GM12865 (cell line): ENCODE measurements at places on chromosomes 3 and 15.
A peak's percentile ranks its signal among the peaks of the same experiment; 100 is the strongest.

DNA sequence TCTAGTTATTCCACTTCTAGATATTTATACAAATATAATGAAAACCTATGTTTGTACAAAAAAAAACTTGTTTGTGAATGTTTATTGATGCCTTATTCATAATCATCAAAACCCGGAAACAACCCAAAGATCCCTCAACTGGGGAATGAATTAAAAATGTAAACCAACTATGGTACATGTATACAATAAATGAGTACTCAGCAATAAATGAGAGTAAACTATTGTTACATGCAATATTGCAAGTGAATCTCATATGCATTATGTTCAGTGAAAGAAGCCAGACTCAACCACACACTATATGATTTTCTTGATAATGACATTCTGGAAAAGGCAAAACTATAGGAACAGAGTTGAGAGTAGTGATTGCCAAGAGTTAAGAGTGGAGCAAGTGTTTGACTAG is 12.3 kb downstream of the ZNF860 start:
- DNase-seq, result no peak

DNA sequence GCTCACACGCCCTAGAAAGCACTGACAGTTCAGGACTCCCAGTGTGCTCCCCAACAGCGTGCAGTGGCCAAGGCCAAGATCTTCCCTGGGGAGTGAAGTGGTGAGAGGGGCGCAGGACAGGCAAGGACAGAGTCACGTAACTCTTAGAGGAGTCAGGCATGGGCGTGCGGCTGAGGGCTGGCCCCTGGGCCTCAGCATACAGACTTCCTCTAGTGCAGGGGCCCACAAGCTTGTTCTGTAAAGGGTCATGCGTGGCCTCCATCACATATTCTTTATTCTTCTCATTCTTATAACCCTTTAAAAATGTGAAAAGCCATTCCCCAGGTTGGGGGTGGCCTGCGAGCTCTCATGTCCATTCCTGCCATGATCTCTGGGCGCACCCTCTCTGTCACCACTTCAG is 25.2 kb downstream of the TMEM43 start:
- DNase-seq, result no peak

- DNase-seq, result no peak
Measured at GRCh38 chr3:32045091-32045915, 61.1 kb upstream of the GPD1L start.

DNA sequence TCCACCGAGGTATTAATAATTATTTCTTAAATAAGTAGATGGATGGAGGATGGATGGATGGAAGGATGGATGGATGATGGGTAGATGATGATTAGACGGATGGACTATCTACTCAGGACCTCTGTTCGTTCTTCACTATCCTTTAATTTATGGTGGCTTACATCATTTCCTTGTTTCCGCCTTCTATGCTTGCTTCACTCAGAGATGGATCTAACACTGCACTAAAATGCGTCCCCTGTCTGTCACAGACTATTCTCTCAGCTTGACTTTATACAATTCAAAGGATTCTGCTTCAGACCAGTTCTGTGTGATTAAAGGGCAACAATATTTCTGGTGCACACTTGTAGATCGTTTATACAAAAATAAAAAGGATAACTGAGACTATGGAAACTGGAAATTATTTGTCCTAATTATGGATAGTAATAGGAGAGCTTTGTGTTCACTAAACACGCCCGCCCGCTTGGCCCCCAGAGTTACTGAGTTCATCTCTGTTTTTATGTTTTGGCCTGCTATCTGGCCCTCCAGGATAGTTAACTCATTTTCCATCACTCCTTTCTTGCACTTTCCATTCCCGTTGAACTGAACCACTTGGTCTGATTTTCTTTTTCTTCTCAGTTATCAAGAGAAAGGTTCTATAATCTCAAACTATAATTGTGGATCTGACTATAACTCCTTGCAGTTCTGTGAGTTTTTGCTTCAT is 41.4 kb upstream of the CA12 start:
- DNase-seq, result no peak

DNA sequence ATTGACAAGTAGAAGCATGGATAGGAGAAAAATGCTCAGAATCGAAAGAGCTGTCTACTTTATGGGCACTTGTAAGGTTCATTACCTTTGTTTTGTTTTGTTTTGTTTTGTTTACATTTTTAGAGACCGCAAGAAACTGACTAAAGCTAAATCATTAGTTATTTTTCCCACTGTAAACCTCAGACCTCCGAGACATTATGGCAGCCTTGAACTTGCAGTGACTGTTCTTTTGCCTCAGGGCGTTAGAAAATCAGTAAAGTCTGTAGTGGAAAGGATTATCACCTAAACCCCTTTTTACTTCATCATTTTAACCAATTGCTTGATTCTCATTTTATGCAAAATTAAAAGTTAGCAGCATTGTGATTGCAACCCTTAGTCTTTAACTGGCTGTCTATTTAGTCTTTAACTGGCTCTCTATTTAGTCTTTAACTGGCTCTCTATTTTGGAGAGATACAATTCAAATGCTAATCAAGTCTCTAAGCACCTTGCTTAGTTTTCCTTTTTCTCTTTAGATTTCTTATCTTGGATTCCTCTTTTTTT is 383.3 kb upstream of the ROBO2 start:
- DNase-seq, result no peak

GRCh38 chr3:126179825-126180476 is 435 bp downstream of the ALDH1L1 start:
- no peak for DNase-seq

GRCh38 chr15:33068007-33068481 is 126.5 kb downstream of the FMN1 start:
- DNase-seq, result no peak

- DNase-seq, result no peak
Measured at GRCh38 chr3:148697306-148698189, at the start of gene AGTR1. AGTR1 (plus strand) TSS chr3:148697903; CDS start chr3:148741036, 43,133 bp downstream.

GRCh38 chr3:60660026-60660425 is 591.2 kb downstream of the FHIT start:
- DNase-seq, result no peak

DNA sequence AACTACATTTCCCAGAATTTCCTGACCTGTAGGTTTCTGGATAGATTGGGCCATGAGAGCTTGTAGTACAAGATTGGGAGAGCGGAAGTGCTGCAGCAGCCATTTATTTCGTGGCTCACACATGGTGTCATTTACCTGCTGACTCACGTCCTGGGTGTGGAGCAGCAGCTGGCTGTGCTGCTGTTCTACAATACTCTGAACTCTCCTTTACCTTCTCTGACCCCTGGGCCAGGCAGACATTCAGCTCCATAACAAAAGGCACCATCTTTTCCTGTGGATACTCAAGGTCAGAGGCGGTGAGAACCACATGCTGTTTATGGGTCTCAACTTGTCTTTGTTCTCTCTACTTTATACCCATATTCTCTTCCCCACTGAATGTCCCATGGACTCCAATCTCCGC is 490.2 kb downstream of the IGSF11 start:
- no peak for DNase-seq

DNA sequence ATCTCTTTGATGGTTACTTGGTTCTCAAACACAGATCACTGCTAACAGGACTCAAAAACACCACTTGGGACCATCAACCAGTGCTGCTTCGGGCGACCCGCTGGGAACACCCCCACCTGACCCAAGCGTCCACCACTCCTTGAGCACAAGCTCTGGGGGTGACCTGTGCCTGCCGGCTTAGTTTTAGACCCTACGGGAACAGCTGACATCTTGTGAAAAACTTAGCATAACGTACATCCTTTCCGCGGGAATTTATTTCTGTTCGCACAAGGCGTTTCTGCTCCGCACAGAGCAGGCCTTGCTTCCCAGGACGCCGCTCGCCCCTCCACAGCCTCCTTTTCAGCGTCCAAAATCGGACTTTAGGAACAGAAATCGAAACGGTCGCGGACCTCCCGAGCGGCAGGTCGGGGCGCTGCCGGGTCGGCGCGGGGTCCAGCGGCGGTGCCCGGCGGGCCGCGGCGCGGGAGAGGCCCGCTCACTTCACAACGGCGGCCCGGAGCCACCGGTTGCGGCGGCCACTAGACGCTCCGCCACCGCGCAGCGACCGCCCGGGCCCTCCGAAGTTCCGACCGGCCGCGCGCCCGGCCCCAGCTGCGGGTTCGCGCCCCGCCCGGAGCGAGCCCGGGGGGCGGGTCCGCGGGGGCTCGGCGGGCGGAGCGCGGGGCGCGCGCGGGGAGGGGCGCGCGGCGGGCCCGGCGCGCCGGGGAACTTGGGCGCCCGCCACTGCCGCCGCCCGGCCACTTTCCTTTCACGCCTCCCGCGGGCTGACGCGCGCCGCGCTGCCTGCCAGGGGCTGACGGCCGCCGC is 959 bp downstream of the SFMBT1 start:
- peak; percentile 83 for DNase-seq

DNA sequence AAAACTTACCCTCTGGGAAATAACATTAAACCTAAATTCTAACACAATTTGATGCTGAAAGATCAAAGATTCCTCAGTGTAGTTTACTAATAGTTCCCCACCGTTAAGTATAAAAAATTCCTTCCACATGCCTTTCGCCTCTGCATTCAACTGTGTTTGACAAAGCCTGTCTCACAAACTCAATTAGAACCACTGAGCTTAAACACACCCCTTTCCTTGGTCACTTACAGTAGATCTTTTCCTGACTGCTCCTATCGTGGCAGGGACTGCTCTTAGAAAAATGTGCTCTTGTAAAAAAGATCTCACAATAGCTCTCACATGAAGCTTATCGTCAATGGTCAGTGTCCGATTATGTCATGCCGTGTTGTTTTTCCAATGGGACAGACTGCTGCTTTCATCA is 8.9 kb upstream of the KBTBD8 start:
- no peak for DNase-seq

GRCh38 chr3:102722317-102722716 is 287.5 kb downstream of the ZPLD1 start:
- no peak for DNase-seq

DNA sequence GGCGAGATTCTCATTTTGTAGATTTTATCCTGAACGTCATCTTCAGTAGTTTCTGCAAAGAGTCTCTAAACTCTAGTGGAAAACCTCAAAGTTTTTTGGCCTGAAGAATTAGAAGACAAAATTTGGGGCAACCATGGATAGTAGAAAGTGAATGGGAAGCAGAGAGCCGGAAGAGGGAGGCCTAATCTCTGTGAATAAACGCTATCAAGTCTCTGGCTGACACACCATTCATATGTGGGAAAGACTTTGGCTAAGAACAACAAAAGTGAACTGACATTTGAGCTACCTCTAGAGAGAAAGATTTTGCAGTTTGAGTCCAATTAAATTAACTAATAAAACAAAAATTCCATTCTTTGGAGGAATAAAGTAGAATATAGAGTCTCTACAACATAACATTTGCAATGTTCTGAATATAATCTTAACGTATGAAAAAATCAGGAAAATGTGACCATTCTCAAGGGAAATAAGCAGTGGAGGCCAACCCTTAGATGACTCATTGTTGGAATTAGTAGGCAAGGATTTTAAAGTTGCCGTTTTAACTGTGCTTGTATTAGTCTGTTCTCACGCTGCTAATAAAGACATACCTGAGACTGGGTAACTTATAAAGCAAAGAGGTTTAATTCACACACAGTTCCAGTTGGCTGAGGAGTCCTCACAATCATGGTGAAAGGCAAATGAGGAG is 184.6 kb downstream of the C3orf38 start:
- no peak for DNase-seq

DNA sequence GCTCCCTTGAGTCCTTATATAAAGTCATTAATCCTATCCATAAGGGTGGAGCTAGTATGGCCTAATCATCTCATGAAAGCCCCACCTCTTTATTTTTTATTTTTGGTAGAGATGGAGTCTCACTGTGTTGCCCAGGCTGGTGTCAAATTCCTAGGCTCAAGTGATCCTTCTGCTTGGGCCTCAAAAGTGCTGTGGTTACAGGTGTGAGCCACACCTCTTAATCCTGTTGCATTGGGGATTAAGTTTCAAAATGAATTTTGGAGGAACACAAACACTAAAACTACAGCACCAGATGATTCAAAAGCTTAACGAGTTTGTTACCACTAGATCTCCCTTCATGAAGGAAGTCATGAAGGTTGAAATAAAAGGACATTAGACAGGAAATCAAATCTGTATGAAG is 27.7 kb downstream of the RAB7A start:
- no peak for DNase-seq

GRCh38 chr3:138594150-138594934 is at the start of gene CEP70:
CEP70 (minus strand) TSS chr3:138594260; CDS start chr3:138572927, 21,333 bp downstream.
- peak; percentile 88 for DNase-seq

DNA sequence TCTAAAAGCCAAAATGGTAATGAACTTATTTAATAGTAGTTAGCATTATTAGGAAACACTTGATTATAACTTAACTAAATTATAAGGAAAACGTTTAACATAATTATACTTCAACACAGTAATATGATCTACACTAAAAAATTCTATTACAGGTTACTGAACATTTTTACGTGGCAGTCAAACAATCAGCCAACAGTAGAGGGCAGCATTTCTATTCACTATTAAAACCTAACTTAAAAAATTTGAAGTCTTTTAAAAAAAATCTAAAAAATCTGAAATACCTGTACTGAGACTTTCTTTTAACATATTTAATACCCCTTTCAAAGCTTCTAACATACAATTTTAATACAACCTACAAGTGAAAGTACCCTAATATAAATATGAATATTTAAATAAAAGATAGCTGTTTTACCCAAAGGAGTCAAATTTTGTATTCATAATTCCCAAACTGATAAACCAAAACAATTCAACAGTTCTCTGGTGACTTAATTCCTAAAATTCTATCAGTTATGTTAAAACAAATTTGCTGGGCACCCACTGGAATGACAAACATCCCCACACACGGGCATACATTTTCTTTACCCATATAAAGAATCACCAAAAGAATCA is 41.5 kb downstream of the DLG1 start:
- DNase-seq, result peak; percentile 65

DNA sequence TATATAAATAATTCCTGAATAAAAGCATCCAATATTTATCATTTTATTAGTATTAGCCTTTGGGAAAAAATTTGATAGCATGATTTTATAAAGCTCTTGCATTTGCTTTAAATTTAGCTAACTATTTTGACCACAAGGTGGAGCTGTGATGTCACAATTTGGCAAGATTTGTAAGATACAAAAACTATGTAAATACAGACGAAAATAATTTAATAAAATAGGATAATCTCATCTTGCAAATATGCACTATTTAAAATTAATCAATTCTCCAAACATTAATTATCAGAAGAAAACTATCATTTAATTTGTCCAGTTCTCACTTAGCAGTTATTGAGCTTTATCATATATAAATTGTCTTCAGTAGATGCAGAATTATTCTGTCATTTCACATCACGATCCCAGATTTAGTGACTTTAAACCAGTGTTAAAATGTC is 95.4 kb downstream of the PLOD2 start:
- DNase-seq, result peak; percentile 72

DNA sequence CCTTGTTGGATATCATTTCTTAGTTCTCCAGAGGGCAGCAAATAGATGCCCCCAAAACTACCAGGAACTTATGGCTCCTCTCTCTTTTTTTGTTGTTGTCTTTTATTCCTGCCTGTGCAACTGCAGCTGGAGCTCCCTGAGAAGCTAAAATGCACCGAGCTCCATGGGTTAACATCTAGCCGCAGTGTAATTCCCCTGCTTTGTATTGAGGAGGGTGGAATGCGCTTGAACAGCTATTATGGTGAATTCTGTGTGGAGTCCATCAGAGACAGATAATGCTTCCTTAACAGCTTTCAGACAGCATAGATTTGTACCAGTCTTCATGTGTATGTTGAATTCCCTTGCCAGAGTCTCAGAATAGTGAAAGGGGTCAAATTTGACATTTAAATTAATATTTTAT is 475.2 kb upstream of the FRG2C start:
- no peak for DNase-seq

GRCh38 chr15:48636511-48636910 is 9.0 kb downstream of the FBN1 start:
- DNase-seq, result no peak
